ENCODE measurements at places on chromosomes 2 and 18.
A peak's percentile ranks its signal among the peaks of the same experiment; 100 is the strongest.

- DNase-seq, result peak; percentile 17
Observed at GRCh38 chr18:77059294-77059916, 73.2 kb downstream of the MBP start.

DNA sequence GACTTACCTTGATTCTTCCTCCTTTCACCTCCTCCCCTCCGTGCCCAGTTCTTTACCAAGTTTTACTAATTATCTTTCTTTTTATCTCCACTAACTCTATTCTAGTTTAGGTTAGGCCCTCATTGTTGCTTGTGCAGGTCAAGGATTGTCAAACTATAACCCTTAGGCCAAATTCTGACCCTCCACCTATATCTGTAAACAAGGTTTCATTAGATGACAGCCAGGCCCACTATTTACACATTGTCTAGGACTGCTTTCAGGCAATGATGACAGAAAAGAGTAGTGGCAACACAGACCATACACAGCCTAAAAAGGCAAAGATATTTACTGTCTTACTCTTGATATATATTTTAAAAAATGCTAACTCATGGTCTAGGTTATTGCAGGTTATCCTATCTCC is 212.0 kb downstream of the RAD51AP2 start:
- DNase-seq, result no peak

- DNase-seq, result no peak
Observed at GRCh38 chr18:40558706-40559392, 1396.2 kb upstream of the PIK3C3 start.

DNA sequence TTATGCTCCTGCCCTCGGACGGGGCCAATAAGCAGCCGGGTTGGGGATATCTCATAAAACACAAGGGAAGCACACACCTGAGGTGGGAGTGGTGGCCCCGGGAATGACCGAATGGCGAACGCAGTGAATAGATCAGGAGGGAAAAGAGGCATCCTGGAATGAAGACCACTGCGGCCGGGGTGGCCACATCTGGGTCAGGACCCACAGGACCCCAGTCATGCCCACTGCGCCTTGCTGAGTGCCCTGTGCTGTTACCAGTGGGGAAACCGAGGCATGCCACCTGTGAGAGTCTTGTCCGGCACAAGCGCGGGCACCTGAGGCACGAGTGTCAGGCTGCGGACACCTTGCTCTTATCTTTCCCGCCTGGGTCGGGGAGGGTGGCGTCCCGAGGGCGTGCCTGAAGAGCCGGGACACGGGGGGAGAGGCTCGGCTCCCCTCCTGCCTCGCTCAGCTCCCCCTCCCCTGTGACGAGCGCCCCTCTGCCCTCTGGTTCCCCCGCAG is 1.6 kb downstream of the PDCD1 start:
- DNase-seq, result peak; percentile 51

- DNase-seq, result no peak
Observed at GRCh38 chr2:74427551-74427950, 6.0 kb downstream of the WDR54 start.

DNA sequence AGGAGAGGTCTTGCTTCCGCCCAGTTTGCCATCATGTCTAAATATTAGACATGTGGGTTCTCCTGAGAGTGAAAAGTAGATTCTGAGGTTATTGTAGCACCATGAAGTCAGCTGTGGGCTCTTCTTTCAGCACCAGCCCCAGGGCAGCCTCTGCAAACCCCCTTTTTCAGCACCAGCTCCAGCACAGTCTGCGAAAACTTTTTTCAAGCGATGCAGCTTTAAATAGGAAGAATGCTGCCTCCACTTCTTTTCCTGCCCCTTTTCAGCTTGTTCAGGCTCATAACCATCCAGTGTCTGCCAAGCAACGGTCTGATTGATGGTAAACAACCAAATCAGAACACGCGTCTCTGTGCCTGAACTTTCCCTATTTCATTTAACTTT is at the start of gene COL5A2:
Gene COL5A2, minus strand, starts transcription at position 192 of the 381 bp plus-strand sequence. Its CDS starts 157 bp downstream, at position 35.
- DNase-seq, result no peak

- DNase-seq, result no peak
Observed at GRCh38 chr18:56645415-56646016, 5.6 kb upstream of the WDR7 start.

DNA sequence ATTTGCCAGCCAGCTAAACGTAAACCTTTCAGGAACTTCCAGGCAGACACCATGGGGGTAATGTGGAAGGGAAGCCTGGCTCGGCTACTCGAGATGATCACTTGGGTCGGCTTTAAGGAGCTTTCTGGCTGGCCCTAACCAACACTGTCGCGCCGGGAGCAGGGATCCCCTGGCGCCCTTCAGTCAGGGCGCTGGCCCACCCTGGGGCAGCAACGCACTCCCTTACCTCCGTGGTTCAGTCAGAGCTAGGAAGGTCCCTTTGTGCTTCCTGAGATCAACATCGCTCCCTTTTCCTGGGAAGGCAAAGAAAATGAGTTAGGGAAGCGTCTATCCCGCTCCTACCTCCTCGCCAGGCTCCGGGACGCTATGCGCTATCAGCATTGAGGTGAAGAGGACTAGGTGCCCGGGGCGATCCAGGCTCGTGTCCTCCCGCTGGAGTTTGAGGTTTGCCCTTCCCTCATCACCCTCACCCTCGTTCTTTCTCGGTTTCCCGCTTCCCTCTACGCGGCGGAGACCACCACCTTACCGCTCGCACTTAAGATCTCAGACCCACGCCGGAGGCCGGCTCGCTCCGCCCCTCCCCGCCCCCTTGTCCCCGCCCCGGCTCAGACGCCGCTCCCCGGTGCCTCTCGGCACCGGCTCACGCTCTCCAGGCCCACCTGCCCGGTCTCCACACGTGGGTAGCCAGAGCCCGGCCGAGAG is 449 bp upstream of the ATRAID start:
- DNase-seq, result no peak

Measured in pancreas (tissue), 10 donors.